Osteoblast (primary cell): ENCODE measurements at places on chromosomes 11 and 22. TPM values are rescaled to one million over a fixed set of nuclear protein-coding genes. Genes with fewer than 3 reads are reported as not detected.

Gene CARD10
- 11.9 and 12.7 TPM in 2 replicates for total RNA-seq

Gene TMEM218
- 22.1 and 30.0 TPM in 2 replicates for total RNA-seq

Gene MS4A1
- total RNA-seq: not detected in 2 replicates

Gene OR8G5
- total RNA-seq: not detected in 2 replicates

Gene OR52E8
- total RNA-seq: 0.36 TPM in 1 of 2 replicates, not detected in the other

Gene PRRG4
- total RNA-seq: 0.29 and 0.36 TPM in 2 replicates

Gene APOA1
- total RNA-seq: under 0.01 and 0.29 TPM in 2 replicates
